ENCODE measurements at places on chromosomes 12 and 14. TPM values are rescaled to one million over a fixed set of nuclear protein-coding genes. Genes with fewer than 3 reads are reported as not detected.

The YARS2 gene
- total RNA-seq = 23.1 TPM

The A2M gene
- total RNA-seq = not detected

The ACAD10 gene
- total RNA-seq = 22.5 TPM

The NGB gene
- not detected for total RNA-seq

The SMCO2 gene
- not detected for total RNA-seq

The CPM gene
- 14.7 TPM for total RNA-seq

The PIWIL1 gene
- not detected for total RNA-seq

The PHETA1 gene
- total RNA-seq = 2.2 TPM

The LPAR5 gene
- total RNA-seq = 4.7 TPM

The TTLL5 gene
- total RNA-seq = 23.6 TPM

The KMT2D gene
- total RNA-seq = 49.0 TPM

The FAM161B gene
- 1.1 TPM for total RNA-seq

The SRRM4 gene
- total RNA-seq = not detected

The TNS2 gene
- total RNA-seq = 1.8 TPM

The RNF212B gene
- total RNA-seq = not detected

The RAB15 gene
- 5.3 TPM for total RNA-seq

The ACOT6 gene
- total RNA-seq = not detected

The COX8C gene
- total RNA-seq = not detected

The RERG gene
- total RNA-seq = not detected

The C12orf60 gene
- total RNA-seq = 3.3 TPM

The RERGL gene
- not detected for total RNA-seq

The SCAF11 gene
- 114 TPM for total RNA-seq

The CLEC2A gene
- not detected for total RNA-seq

The CAPZA3 gene
- not detected for total RNA-seq

The PRB4 gene
- total RNA-seq = not detected

The SRP54 gene
- total RNA-seq = 82.6 TPM

The PLA2G1B gene
- total RNA-seq = not detected

The EFCAB11 gene
- total RNA-seq = 10.8 TPM

All from activated CD4-positive, alpha-beta memory T cell treated with anti-CD3 and anti-CD28 coated beads for 36 hours (primary cell).